ENCODE measurements at places on chromosomes 12 and 14. TPM values are rescaled to one million over a fixed set of nuclear protein-coding genes. Genes with fewer than 3 reads are reported as not detected.

Gene ERG28
- total RNA-seq, result 20.9 TPM

Gene GPRC5A
- 0.05 TPM for total RNA-seq

Gene IKZF4
- total RNA-seq, result 21.3 TPM

Gene TMEM121
- total RNA-seq, result 7.0 TPM

Gene LYZ
- 0.14 TPM for total RNA-seq

Gene FOXN3
- 111 TPM for total RNA-seq

Gene CLEC9A
- total RNA-seq, result not detected

Gene ACTR10
- 46.3 TPM for total RNA-seq

Gene CLEC4D
- not detected for total RNA-seq

Gene ZNF891
- 3.4 TPM for total RNA-seq

Measured in activated naive CD4-positive, alpha-beta T cell treated with anti-CD3 and anti-CD28 coated beads, Interleukin-2, amount 10 ng/mL, durations not matched to agents 5 hours and 36 hours (primary cell).